ENCODE measurements at places on chromosomes 1 and 21.

GRCh38 chr1:162710345-162710744 lies 78.1 kb downstream of the DDR2 start:
- no peak for DNase-seq

GRCh38 chr21:26797878-26798456 lies 47.2 kb downstream of the ADAMTS1 start:
- DNase-seq, result no peak

DNA sequence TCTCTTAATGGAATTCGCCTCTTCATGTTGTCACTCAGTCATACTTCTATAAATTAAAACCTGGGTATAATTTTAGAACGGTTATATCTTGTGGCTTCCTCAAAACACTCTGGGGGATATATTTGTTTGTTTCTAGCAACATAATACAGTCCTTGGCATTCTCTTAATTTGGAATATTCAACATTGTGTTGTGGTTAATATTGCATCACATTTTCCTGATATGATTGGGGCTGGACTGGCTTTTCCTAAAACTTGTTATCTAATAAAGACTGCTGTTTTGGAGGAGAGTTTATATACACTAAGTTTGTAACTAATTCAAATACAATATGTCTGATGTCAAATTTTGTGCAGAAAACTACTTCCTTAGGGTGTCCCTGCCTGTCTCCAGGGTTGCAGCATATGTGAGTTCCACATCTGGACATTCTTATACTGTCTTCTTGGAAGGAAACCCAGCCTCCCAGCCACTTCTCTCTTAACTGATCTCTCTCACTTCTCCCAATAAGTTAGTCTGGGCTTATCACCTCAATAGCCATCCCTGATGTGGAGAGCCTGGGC lies 892.6 kb downstream of the MRPL39 start:
- DNase-seq, result no peak

- DNase-seq, result no peak
Measured at GRCh38 chr1:74674278-74675048, 871 bp upstream of the ERICH3 start.

All from stimulated activated CD4-positive, alpha-beta T cell treated with anti-CD3 and anti-CD28 coated beads, Interleukin-2, amount 100 ng/mL, for 24 hours (primary cell).